Spinal cord (tissue), 10 donors: ENCODE measurements at places on chromosomes 7 and 10.

- DNase-seq: no peak
These were observed 43.3 kb upstream of the SLC26A3 start for GRCh38 chr7:107846324-107846723.

GRCh38 chr7:133355325-133355708 is 102.4 kb downstream of the EXOC4 start:
- DNase-seq: no peak

DNA sequence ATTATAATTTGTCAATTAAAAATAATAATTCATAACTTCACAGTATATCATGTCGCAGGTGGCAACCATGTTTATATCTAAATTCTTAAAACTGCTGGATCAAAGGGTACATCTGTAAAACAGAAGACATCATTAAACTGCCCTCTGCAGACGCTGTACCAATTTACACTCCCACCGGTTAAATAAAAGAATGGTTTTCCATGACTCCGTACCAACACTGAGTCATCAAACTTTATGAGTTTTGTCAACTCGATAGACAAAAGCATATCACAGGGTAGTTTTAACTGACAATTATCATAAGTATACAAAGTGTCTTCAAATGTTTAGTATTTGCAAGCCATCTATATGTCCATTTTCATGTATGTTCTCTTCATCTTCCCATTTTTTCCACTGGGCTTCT is 5.7 kb upstream of the GSTK1 start:
- no peak for DNase-seq

GRCh38 chr7:104530251-104530650 is 201.8 kb downstream of the LHFPL3 start:
- no peak for DNase-seq

DNA sequence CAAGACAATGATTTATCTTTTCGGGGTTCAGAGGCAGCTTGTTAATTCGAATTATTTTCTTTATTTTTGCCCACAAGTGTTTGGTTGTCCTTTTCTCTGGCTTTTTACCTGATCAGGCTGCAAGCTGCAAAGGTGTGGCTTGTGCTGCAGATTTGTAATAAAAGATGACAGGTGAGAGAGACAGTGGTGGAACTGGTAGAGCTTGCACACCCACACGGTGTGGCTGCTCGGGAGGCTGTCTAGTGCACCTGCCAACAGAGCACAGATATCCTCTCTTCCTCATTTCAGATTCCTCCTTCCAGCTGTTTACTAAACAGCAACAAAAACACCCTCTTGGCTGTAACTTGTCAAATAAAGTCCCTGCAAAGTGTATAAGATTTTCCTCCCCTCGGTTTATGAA is 9.2 kb downstream of the GJD4 start:
- no peak for DNase-seq

DNA sequence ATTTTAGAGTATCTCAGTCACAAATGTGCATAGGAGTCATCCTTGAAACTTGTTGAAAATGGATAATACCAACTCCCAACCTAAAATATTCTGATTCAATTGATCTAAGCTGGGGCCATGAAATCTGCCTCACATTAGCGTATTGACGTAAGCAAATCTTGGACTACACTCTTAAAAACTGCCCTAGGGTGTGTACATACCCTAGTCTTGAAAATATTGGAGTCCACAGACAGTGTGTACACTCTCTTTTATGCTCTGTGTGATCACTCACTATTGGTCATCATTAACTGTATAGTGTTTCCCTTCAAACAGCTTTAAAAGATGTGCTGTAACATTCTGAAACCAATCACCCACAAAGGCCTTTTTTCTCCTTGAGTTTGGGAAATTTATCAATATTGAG is 102.9 kb upstream of the FERD3L start:
- DNase-seq: no peak

GRCh38 chr10:104301907-104302690 is 33.1 kb downstream of the GSTO2 start:
- DNase-seq: no peak

DNA sequence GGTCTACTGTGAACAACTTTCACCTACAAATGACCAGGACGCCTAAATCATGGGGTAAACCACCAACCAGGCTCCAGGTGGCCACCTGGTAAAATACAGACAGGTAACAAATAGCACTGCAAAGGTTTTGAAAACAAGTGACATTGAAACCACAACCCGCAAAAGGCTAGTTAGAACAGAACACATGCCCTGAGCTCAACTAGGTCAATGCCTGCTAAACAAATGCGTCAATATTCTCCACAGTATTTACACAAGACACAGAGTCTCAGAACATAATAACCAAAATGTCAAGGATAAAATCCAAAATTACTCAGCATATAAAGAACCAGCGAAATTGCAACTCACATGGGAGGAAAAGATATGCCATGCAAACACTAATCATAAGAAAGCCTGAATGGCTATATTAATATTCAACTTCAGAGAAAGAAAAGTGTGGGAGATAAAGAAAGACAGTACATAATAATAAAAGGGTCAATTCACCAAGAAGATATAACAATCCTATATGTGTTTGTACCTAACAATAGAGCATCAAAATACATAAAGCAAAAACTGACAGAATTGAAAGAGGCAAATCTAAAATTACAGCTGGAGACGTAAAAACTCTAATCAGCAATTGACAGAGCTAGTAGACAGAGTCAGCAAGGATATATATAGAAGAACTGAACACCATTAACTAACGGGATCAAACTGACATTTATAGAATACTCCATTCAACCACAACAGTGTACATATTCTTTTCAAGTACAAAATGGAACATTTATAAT is 47.6 kb downstream of the SMURF1 start:
- DNase-seq: no peak

DNA sequence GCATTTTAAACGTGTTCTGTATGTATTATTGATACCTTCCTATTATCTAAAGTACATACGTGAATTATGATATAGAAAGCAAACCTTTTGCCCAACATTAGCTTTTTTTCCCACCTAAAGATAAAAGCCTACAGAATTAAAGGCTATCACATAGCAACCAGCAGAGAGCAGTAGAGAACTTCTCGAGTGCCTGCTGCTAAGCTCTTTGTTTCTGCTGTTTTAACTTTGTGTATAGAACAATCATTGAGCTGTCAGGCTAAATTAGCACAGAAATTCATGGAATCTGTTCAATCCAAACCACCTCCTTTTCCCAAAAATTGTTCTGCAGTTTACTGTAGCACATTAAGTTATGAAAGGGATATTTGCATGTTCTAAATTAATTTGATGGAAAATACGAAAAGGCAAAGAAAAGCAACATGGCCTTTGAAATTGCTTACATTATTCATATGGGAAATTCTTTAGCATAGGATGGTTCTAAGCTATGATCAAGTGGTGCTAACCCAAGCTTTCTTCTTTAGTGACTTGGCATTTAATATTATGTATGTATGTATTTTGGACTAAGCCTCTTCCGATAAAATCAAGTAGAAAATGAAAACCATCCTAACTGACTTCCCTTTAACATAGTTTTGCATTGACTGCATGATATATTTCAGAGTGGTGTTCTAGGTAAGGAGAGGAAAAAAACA is 1288.5 kb downstream of the GATA3 start:
- peak; percentile 89 for DNase-seq

- no peak for DNase-seq
These were observed 131.1 kb upstream of the MGMT start for GRCh38 chr10:129335942-129336341.

DNA sequence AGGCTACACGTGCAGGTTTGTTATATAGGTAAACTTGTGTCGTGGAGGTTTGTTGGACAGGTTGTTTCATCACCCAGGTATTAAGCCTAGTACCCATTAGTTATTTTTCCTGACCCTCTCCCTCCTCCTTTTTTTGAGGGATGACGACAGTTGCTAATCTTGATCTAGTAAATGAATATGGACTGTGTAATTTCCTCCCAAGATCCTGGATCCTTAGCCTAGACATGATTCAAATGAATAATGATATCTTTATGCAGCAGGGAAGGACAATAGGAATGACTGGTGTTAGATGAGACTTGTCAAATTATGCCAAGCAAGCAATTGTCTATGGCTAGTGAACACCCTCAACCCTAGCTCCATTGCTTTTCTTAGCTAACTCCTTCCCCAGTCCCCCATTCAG is 156.2 kb downstream of the PLPP4 start:
- DNase-seq: no peak

- no peak for DNase-seq
These were observed 151.6 kb downstream of the EMX2 start for GRCh38 chr10:117694190-117694589.

GRCh38 chr7:149851449-149851848 is 13.3 kb downstream of the ZNF862 start:
- DNase-seq: no peak

- peak; percentile 88 for DNase-seq
These were observed 68.2 kb downstream of the ENO4 start for GRCh38 chr10:116917481-116917880.

DNA sequence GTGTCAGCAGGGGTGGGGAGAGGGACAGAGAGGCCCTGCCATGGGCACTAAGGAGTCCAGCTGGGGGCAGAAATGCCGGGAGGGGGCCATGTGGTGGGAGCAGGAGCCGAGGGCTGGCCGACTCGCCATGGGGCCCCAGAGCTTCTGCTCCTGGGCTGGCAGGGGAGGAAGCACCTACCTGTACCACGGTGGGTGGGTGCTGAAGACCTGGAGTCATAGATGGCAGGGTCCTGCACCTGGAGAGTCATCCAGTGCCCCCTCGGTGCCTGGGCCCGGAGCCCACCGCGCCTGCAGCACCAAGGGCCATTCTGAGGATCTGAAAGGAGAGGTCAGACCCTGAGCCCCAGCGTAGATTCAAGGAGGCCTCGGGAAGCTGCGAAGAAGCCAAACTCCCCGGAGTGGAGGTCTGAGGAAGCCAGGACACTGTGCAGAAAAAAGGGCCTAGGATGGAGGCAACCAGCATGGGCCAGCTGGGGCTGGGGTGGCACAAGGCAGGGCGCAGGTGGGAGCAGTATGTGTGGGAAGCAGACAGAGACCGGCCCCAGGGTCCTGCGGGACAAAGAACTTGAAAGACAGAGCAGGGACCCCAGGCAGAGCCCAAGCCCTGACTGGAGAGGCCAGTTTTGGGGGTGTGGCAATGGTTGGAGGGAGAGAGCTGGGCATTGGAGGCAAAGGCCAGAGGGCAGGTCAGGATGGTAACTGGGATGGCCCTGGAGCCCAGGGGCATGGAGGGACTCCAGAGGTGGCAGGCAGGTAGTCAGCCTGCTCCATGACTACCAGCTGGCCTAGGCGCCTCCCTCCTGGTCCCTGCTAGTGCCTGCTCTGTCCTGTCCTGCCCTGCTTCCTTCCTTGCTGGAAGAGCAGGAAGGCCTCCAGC is 26.7 kb upstream of the SMARCD3 start:
- DNase-seq: no peak

DNA sequence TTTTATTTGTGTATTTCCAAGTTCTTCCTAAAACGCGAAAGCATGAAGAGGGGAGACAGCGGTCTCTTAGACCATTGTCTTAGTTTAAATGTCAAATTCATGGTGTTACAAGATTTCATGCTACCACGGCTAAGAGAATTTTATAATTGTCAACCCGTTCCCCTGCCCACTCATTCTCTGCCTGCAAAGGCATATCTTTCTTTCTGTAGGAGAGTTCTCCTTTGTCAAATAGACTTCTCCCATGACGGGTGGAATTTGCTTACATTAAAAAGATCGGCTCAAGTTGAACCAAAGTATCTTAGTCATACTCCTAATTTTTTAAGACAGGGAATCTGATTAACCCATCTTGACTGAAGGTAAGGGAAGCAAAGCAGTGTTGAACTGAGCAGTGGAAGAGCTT is 539.2 kb downstream of the REEP3 start:
- DNase-seq: no peak

DNA sequence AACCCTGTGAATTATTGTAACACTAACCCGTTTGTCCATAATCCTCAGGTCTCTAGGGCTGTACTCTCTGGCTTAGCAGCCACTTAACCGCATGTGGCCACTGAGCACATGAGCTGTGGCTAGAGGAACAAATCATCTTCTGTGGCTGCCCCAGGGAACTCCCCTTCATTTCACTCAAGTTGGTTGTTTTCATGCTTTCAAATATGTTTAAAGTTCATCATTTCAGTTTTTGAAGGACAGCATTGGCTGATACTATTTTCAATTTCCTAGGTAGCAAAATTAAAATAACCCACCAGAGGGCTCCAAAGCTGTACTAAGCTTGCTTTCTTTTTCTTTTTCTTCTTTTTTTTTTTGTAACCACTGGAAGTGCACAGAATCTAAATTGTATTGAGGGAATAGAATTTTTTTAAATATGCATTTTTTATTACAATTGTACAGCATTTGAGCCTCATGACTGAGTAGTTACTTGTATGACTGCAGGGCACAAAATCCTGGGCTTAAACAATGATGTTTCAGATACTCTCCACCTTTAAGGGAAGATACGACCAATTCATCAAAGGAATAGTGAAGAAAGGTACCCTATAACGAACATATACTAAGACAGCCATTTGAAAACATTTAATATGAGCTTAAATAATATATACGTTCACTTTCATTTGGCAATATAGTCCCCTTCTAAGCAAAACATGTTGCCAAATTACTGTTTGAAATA is 38.6 kb downstream of the MRC1 start:
- peak; percentile 40 for DNase-seq

GRCh38 chr10:114009281-114009996 is 34.2 kb upstream of the ADRB1 start:
- no peak for DNase-seq

- DNase-seq: no peak
These were observed 49.9 kb upstream of the VOPP1 start for GRCh38 chr7:55622241-55622640.

- no peak for DNase-seq
These were observed 23.7 kb downstream of the PLAC9 start for GRCh38 chr10:80156216-80156615.

DNA sequence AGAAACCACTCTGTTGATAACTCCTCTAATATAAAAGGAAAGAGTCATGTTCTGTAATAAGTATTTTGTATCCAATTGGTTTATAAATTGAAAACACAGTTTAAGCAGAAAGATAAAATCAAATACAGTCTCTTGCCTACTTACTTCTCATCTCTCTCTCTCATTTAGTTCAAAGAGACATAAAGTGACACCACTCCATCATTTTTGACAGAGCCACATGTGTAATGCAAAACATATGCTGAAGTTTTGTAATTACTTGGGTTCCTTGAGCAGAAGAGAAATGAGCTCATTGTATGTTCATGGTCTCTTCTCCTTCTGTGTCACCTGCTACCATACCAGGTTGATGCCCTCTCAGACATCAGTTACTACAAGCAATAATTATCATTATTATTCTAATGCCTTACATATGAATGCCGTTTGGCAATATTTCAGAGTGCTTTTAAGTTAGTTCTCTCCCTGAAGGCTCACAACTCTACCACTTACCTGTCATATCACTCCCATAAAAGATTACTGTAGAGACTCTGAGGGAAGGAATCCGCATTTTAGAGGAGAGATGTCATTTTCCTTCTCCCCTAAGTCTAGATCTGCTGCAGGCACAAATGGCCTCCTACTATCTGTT is 59.9 kb upstream of the SKAP2 start:
- no peak for DNase-seq

GRCh38 chr10:129090618-129091366 is 376.2 kb upstream of the MGMT start:
- no peak for DNase-seq

DNA sequence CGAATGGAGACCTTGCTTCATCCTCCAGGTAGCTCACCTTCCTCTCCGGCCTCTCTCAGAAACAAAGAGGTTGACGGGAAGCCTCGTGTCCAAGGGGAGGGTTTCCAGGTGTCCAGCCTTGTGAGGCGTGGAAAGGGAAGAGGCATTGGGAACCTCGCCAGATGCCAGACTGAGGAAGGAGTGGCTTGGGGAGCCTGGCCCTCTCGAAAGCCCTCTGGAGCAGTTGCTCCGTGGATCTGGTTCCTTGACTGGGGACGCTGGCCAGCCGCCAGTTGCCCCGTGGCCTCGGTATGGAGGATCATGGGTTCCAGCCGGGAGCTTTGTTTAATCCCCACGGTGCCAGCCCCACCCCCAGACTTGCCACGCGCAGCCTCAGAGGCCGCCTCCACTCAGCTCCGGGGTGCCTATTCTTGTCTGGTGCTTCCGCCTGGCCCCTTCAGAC is 30.3 kb upstream of the SUN1 start:
- DNase-seq: no peak
